ENCODE measurements at places on chromosomes 4 and X.

GRCh38 chrX:1248331-1249061 is 20.1 kb upstream of the CSF2RA start:
- no peak for DNase-seq

- no peak for DNase-seq
Observed at GRCh38 chr4:174591243-174592021, 69.1 kb upstream of the HPGD start.

GRCh38 chr4:5609306-5610007 is 98.9 kb downstream of the EVC2 start:
- DNase-seq, result no peak

GRCh38 chr4:152342293-152342692 is 193.6 kb downstream of the FBXW7 start:
- DNase-seq, result no peak

DNA sequence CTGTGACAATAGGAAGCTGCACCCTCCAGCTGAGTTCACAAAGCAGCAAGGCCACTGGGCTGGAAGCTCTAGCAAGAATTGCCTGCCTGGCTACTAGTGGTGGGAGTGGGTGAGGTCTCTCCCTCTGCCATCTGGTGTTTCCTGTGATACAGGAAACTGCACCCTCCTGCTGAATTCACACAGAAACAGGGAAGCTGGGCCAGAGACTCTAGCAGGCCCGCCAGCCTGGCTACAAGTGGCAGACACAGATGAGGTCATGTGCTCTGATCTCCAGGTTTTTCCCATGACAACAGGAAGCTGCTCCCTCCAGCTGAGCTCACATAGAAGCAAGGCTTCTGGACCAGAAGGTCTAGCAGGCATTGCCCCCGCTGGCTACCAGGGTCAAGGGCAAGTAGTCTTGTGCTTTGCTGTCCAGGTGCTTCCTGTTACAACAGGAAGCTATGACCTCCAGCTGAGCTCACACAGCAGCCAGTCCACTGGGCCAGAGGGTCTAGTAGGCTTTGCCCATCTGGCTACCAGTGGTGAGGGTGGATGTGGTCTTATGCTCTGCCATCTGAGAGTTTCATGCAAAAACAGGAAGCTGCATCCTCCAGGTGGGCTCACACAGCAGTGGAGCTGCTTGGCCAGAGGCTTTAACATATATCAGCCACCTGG is 41.5 kb upstream of the ZXDA start:
- no peak for DNase-seq

DNA sequence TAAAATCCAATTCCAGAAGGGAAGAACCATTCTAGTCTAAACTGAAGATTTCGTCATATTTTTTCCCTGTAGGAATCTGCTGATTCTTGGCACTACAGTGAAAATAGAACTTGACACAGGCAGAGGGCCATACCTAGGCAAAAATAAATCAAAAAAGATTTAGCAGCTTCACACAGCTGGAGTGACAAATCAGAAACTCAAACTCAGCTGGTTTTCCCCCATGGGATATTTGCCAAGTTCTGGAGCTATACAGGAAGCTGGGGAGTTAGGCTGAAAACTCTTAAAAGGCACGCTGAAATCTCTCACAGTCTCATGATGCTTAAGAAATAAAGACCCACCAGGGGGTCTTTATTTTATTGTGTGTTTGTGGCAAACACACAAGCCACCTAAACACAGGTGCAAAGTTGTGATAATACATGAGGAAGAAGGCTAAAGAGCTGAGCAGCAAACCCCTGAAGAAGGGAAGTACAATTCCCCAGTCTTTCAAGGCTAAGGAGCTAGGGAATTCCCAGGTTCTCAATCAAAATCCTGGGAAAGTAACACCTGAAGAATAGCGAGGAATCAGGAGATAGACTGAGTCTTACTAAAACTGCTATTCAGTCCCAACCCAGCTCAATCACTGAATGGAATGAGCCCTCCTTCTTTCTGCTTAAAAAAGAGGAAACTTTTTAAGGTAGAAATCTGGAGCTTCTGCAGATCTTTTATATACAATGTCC is 32.1 kb upstream of the BEND2 start:
- no peak for DNase-seq

GRCh38 chr4:4541040-4541631 is 712 bp downstream of the STX18 start:
- no peak for DNase-seq

DNA sequence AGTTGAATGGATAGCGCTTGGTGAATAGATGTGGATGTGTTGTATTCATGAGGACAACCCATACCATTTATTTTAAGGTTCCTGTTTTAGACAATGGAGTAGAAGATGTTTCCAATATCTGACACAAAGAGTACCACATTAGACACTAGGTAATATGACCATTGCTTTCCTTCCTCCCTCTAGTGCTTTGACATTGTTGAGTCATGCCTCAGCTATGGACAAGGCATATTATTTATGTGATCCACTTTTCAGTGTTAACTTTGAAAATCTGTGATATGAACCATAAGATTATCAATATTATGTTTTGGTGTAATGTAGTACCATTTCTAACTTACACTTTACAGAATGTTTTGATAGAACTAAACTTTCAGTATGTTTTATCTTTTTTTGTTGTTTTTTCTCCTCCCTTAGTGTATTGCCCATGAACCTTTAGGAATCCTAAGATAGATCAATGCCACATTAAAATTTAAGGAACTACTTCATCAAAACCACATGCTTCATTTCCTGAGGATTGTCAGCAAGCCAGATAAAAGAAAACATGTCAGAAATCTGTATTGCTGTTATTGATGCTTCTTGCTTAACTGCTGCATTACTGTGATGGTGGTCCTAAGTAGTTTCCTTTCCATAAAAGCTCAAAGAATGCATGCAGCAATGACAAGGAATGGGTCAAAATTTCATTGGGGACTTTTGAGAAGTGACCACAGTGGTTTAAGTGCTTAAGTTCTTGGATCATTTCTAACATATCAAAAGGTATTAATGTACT is 105.0 kb downstream of the PCDH7 start:
- DNase-seq, result no peak

GRCh38 chr4:138458751-138459150 is 216.6 kb upstream of the SLC7A11 start:
- no peak for DNase-seq

GRCh38 chr4:55469979-55470378 is 74.2 kb downstream of the TMEM165 start:
- no peak for DNase-seq

DNA sequence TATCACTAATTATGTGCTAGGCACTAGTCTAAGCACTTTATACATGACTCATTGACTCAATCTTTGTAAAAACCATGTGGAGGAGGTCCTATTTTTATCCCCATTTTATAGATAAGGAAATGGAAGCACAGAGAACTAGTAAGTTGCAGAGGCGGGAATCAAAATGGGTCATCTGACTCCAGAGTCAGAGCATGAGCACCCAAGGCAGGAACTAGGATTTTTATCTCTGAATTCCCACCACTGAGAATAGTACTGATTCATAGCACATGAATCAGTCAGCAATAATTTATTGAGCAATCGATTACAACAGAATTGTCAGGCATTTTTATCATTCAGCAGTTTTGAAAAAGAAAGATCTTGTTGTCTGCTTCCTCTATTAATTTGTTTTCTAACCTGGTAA is 19.3 kb downstream of the SCARB2 start:
- DNase-seq, result no peak

GRCh38 chrX:11704725-11705495 is 39.2 kb upstream of the ARHGAP6 start:
- no peak for DNase-seq

- DNase-seq, result no peak
Observed at GRCh38 chr4:40308528-40309122, 26.5 kb upstream of the CHRNA9 start.

- no peak for DNase-seq
Observed at GRCh38 chr4:173436771-173437265, 37.9 kb upstream of the SCRG1 start.

GRCh38 chr4:145014365-145014764 is 83.6 kb downstream of the ANAPC10 start:
- no peak for DNase-seq

GRCh38 chr4:120902925-120903324 is 19.6 kb downstream of the PRDM5 start:
- no peak for DNase-seq

- no peak for DNase-seq
Observed at GRCh38 chrX:56994375-56995270, 718 bp downstream of the SPIN3 start.

GRCh38 chr4:177271915-177272766 is 37.5 kb upstream of the NEIL3 start:
- DNase-seq, result no peak

- DNase-seq, result no peak
Observed at GRCh38 chr4:14379183-14379582, 623.1 kb upstream of the CPEB2 start.

- DNase-seq, result no peak
Observed at GRCh38 chr4:8461616-8462015, 21.0 kb downstream of the TRMT44 start.

DNA sequence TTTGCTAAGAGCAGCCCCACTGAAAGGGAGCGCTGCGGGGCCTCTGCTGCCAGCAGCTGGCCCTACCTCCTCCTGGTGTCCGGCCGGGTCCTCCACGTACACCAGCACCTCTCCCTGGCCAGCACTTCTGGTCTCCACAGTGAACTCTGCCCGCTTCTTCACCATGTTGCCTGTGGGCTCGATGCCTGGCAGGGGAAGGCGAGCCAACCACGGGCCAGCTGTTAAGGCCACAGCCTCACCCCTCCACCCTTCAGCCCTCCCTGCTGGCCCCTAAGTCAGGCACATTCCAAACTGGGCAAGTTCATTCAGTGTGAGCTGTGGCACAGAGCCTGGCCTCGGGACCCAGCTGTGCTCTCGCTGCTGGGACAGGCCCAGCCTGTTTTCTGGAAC is 7.8 kb downstream of the FLNA start:
- no peak for DNase-seq

DNA sequence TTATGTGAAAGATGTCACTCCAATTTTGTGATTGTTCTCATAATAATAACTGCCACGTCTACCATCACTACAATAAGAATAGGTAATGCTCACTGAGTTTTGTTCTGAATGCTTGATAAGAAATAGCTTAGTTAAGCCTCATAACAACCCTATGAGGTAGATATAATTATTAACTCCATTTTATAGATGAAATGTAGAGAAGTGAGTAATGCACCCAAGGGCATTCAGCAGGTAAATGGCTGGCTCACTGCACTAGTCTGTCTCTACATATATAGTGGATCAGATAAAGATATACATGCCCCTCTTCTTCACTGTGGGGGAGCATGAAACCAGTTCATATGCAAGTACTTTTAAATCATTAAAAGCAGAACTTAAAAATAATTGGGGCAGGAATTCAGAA is 65.8 kb upstream of the SLC4A4 start:
- no peak for DNase-seq

DNA sequence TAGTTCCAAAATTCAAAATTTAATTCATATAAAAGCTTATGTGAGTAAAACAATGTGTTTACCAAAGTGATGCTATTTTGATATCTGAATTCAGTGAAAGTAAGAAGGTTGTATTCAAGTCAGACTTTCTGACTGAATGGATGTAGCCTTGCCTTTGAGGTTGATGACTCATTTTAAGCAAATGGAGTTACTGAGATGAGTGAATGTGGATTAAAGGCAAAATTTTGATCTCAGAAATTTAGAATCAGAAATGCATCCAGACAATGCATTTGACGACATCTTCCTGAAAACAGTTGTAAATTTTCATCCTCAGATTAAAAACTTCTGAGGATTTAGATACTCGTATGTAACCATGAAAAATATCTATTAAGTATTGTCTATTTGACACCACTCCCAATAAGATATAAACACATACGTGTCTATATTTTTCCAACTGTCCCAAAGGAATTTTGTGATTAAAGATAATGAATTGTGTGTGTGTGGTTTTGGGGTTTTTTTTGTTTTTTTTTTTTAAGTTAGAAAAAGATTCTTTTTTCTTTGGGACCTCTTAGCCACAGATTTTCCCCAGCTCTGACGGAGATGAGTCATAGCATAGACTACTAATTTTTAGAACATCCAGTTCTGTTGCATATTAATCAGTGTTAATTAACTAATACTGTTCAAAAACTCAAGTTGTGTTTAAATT is 34.4 kb downstream of the NFKB1 start:
- DNase-seq, result no peak

- no peak for DNase-seq
Observed at GRCh38 chr4:139665079-139665689, 435 bp upstream of the MGST2 start.

- DNase-seq, result no peak
Observed at GRCh38 chr4:162891788-162892707, 274.6 kb downstream of the NAF1 start.

DNA sequence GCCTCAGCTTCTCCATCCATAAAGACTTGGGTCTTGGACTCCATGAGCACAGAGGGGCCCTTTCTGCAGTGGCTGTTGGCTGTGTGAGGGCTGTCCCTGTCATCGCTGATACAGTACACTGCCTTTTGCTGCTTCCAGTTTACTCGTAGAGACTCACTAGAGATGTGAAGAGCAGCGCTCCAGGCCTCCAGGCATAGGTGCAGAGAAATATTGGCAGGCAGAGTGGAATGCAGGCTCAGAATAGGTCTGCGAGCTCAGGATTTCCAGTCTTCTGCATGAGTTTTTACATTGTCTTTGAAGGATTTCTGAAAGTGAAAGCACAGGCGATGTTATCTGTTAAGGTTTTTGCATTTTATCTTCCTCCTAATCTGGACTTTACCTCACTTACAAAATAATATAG is 97.4 kb downstream of the AASDH start:
- DNase-seq, result no peak

DNA sequence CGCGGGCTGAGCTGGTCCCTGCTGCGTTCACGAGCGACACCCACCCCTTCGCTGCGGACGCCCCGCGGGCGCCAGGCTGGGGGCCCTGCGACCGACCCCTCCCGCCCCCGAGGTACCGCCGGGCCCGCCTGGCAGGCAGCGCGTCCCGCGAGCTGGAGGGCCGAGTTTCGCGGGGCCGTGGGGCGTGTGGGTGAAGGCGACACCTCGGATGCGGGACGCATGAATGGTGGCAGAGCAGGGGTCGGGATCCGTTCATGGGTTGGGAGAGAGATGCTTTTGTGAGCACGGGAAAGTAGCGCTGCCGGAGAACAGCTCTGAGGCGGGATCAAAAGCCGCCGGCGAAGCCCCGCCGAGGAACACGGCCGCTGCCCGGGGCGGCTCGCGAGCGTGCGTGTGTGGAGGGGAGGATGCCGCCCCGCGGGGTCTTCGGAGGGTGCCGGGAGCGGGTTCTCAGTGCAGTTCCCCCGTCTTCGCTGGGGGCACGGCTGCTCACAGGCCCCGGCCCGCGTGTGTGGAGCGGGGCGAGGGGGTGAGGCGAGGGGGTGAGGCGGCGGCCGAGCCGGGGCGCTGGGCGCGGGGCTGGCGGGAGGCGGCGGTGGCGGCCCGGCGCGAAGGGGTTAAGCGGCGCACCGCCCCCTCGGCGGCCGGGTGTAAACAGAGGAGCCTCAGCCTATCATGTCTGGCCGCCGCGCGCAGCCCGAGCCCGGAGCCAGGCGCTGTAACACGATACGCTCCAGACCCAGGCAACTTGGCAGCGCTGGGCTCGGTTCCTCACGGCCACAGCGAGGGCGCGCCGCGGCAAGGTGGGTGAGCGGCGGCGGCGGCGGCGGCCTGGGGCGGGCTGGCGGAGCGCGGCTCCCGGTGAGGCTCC is 205.3 kb downstream of the TENM3 start:
- DNase-seq, result peak; percentile 4
